ENCODE measurements at places on chromosomes 2 and 18. TPM values are rescaled to one million over a fixed set of nuclear protein-coding genes. Genes with fewer than 3 reads are reported as not detected.

The CABLES1 gene
- 2.7 TPM for total RNA-seq

The GPBAR1 gene
- 1.5 TPM for total RNA-seq

The IL36RN gene
- not detected for total RNA-seq

DNA sequence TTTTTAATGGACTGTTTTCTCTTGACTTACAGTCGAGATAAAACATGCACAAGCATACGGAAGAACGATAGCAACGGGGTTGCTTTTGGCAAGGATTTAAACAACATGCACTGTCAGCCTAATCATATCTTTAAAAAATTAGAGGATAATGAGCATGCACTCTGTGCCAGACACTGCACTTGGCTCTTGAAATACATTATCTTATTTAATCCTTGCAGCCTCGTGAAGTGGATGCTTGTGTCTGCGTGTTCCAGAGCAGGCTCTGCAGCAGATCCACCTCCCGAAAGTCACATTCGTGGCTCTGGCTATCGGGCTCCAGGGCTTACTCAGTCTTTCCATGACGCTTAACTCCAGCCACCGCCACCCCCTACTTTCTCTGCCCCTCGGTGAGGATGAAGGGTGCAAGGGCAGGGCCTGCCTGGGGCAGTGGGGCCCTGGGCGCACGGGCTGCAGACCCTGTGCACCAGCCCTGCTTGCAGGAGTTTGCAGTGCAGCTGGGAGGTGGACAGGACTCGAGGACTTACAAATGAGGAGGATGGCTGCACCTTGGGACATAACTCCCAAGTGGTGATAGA, 61.7 kb downstream of the ACKR3 start:
- DNase-seq: no peak
- no peaks in the 10 kb centered on the region for H3K36me3 ChIP-seq
- H3K27me3 ChIP-seq: no peaks in the 10 kb centered on the region
- peaks cover 28% of the 10 kb centered on the region for H3K4me1 ChIP-seq
- H3K27ac ChIP-seq: peak overlapping the region; percentile 60

DNA sequence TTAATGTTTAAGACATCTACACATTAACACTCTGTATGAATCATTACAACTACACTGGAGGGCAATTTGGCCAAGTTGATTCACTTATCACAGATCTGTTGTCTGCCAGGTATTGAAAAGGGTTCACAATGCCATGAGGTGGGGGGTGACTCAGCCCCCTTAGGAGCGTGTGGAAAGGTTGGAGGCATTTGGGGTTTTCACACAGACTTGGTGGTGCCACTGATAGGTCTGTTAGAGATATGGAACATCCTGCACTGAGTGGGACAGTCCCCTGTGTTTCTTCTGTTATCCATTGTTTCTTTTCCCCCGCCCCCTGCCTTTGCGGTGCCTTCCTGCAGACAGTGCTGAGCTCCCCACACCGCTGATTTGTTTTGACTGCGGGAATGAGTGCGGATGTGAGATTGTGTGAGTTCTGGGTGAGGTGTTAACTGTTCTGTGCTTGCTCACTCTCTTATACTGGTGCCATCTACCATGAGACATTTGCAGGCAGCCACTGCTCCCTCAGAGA, 9.3 kb upstream of the TSN start:
- H3K36me3 ChIP-seq: no peaks in the 10 kb centered on the region
- no peaks in the 10 kb centered on the region for H3K4me1 ChIP-seq
- H3K27me3 ChIP-seq: no peaks in the 10 kb centered on the region
- H3K27ac ChIP-seq: no peak overlapping the region
- DNase-seq: no peak
- no peak overlapping the region for H3K4me3 ChIP-seq

DNA sequence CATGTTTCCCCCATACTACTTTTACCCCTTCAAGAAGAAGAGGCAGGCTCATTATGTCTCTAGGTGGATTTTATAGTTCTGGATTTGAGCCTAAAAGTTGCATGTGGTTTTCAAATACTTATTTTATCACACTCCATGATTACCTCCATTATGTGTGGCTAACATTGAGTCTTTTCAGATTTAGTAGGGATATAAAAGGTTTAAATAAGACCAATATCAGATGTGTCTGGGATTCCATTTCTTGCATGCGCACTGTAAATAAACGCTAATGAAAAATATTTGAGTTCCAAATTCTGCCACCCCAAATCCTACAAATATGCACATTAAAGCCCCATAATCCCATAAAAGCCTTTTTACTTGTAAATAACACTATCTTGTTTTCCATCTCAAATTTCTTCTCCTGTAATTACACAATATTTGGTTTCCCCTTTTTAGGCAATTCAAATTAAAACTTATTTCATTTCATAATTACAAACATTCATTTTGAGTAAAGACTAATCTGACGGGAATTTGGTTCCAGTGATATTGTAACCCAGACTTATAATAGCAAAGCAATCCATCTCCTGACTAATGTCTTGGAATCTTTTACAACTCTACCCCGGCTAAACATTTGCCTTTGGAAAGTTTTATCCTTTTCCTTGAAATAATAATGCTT, 600.0 kb downstream of the SLC4A3 start:
- no peaks in the 10 kb centered on the region for H3K4me1 ChIP-seq
- no peak overlapping the region for H3K4me3 ChIP-seq
- no peak overlapping the region for H3K27ac ChIP-seq
- H3K36me3 ChIP-seq: no peaks in the 10 kb centered on the region
- H3K27me3 ChIP-seq: no peaks in the 10 kb centered on the region
- DNase-seq: no peak

DNA sequence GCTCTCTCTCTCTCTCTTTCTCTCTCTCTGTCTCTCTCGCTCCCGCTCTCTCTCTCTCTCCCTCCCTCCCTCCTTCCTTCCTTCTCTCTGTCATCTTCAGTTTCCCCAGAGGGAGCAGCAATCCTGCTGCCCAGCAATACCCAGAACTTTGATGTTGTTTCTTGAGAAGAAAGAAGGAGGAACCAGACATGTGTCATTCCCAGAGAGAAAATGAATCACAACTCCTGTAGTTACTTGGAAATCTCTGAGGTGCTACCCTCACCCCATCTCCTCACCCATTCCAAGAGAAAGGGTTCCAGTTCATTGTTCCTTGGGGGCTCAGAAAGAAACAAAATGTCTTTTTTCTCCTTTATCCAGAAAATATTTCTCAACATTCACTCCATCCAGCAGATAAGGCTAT, 449.1 kb downstream of the TNS1 start:
- H3K27me3 ChIP-seq: no peaks in the 10 kb centered on the region
- H3K36me3 ChIP-seq: no peaks in the 10 kb centered on the region
- H3K27ac ChIP-seq: no peak overlapping the region
- no peak for DNase-seq
- no peak overlapping the region for H3K4me3 ChIP-seq

DNA sequence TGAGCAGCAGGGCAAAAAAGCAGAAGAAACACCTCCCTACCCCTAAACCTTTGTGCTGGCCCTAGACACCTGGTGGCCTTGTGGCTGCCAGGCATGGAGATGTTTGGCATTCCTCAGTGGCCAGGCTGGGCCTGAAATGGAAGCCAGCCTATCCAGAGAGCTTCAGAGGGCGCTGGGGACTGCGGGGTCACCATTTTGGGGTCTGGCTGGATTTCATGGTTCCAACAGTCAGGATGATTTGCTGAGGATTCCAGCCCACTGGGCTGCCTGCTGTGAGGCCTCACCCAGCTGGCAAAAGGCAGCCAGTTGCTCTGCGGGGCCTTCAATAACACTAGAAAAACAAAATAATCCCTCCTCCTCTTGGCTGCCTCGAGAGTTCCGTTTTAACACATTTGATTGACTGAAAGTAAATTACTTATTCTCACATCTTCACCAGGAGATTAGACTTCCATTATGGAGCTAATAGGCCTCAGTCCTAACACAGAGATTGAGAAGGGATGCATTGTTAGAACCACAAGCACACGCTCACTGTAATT, 154.1 kb downstream of the EN1 start:
- H3K27ac ChIP-seq: no peak overlapping the region
- no peak overlapping the region for H3K4me3 ChIP-seq
- peaks cover 4% of the 10 kb centered on the region for H3K27me3 ChIP-seq
- H3K4me1 ChIP-seq: no peaks in the 10 kb centered on the region
- no peak for DNase-seq
- H3K36me3 ChIP-seq: no peaks in the 10 kb centered on the region

- DNase-seq: no peak
- H3K4me3 ChIP-seq: no peak overlapping the region
- peaks cover 51% of the 10 kb centered on the region for H3K36me3 ChIP-seq
- no peaks in the 10 kb centered on the region for H3K27me3 ChIP-seq
- peak overlapping the region; percentile 94 for H3K27ac ChIP-seq
- H3K4me1 ChIP-seq: peaks cover 97% of the 10 kb centered on the region
These were observed 5.6 kb upstream of the GPR17 start for GRCh38 chr2:127640082-127641072.

DNA sequence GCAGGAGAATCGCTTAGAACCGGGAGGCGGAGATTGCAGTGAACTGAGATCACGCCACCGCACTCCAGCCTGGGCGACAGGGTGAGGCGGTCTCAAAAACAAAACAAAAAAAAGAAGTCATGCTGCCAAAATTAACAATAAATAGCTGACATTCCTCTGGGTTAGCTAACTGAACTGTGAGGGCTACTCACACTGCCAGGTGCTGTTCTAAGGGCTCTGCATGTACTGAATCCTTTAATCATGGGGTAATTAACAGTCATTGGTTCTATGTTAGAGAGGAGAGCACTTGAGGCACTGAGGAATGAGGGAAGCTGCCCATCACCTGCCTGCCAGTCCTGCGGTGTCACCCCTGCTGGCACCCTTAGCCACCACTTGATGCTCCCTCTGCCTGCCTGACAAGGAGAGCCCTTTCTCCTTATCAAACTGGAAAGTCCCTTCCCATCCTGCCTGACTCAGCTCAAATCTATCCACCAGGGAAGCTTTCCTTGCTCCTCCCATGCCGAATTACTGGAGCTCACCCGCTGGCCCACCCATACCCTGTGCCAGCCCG, 73.0 kb upstream of the RIOK3 start:
- DNase-seq: no peak
- H3K27ac ChIP-seq: no peak overlapping the region
- no peaks in the 10 kb centered on the region for H3K27me3 ChIP-seq
- H3K36me3 ChIP-seq: no peaks in the 10 kb centered on the region
- peaks cover 9% of the 10 kb centered on the region for H3K4me1 ChIP-seq

The ABHD1 gene
- total RNA-seq: 3.5 TPM

DNA sequence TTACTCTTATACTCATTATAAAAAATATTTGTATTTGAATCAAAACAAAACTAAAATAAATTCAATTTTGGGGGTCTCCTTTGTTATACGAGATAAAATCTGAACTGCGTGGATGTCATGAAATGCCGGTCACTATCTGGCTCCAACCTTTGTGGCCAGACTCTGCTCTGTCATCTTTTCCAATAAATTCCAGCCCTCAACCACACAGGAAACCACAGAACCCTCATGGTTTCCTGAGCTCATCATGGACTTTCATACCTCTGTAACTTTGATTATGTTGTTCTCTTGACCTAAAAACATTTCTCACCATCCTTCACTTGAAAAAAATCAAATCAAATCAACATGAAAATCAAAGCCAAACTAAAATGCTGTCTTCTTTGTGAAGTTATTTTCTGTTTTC, 724.7 kb downstream of the METTL4 start:
- no peak overlapping the region for H3K4me3 ChIP-seq
- H3K36me3 ChIP-seq: no peaks in the 10 kb centered on the region
- H3K27me3 ChIP-seq: no peaks in the 10 kb centered on the region
- no peak for DNase-seq
- H3K27ac ChIP-seq: no peak overlapping the region

The XPO1 gene
- 68.5 TPM for total RNA-seq

GRCh38 chr2:68762665-68763064, 28.1 kb downstream of the ARHGAP25 start:
- H3K36me3 ChIP-seq: no peaks in the 10 kb centered on the region
- no peak for DNase-seq
- no peaks in the 10 kb centered on the region for H3K27me3 ChIP-seq

DNA sequence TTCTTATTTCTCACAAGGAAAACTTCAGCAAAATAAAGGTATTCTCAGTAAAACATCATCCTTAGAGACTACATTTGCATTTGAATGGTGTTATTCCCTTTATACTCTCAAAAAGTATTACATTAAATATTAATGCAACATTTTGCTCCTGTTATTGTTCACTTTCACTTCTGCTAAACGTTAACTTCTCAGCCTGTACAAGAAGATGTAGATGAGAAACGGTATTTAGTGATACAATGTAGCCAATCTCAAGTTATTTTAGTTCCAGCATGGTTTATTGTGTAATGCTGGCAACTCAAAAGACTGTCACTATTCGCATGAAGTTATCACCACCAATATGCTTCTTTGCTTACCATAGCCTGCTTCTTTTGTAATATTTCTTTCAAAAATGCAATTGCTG, 514.1 kb downstream of the CPS1 start:
- no peak overlapping the region for H3K4me3 ChIP-seq
- no peaks in the 10 kb centered on the region for H3K36me3 ChIP-seq
- no peaks in the 10 kb centered on the region for H3K4me1 ChIP-seq
- no peak for DNase-seq
- H3K27me3 ChIP-seq: no peaks in the 10 kb centered on the region

The UGGT1 gene
- 30.3 TPM for total RNA-seq

DNA sequence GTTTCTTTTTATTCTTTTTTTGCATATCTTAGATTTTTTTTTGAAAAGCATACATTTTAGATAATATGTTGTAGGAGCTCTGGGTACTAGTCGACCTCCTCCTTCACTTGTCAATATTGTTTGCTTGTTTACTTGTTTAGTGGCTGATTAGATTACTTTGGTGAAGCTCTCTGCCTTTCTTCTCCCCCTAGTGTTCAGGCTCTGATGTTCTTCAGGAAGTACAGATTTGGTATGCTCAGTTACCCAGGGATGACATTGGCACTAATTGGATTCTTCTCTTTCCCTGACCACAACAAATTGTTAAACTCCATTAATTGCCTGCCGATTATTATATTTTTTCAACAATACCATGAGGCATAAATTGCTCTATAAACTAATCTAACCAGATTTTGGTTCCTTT, 491.2 kb downstream of the SUCLG1 start:
- H3K27me3 ChIP-seq: no peaks in the 10 kb centered on the region
- no peak overlapping the region for H3K4me3 ChIP-seq
- H3K27ac ChIP-seq: no peak overlapping the region
- H3K4me1 ChIP-seq: no peaks in the 10 kb centered on the region

The TNP1 gene
- not detected for total RNA-seq

The NDUFV2 gene
- total RNA-seq: 455 TPM

- H3K27ac ChIP-seq: peak overlapping the region; percentile 64
- DNase-seq: no peak
These were observed 288.5 kb downstream of the PDE11A start for GRCh38 chr2:177783835-177784744.

- H3K4me1 ChIP-seq: no peaks in the 10 kb centered on the region
- H3K27ac ChIP-seq: no peak overlapping the region
- no peak overlapping the region for H3K4me3 ChIP-seq
- no peaks in the 10 kb centered on the region for H3K27me3 ChIP-seq
- H3K36me3 ChIP-seq: no peaks in the 10 kb centered on the region
These were observed 860.4 kb upstream of the SOX11 start for GRCh38 chr2:4831751-4832150.

The CERKL gene
- not detected for total RNA-seq

The DNAJC5G gene
- 1.2 TPM for total RNA-seq

DNA sequence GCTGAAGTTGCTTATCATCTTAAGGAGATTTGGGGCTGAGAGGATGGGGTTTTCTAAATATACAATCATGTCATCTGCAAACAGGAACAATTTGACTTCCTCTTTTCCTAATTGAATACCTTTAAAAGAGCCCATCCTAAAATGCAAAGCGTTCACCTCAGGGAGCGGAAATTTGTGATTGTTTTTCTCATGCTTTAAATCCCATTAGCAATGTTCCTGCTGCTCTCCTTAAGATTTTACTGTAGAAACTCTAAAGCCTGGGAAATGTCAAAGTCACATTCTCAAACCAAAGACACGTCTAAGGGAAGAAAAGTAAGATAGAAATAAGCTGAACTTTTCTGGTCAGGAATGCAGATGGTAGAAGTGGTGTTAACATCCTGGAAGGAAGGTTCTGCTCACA, 285.8 kb upstream of the MAP2 start:
- no peak for DNase-seq
- H3K4me3 ChIP-seq: no peak overlapping the region
- no peaks in the 10 kb centered on the region for H3K4me1 ChIP-seq

Data from left ventricle myocardium inferior (tissue), 1 donor.